WTC11 (cell line): ENCODE measurements at places on chromosomes 6 and 20. TPM values are rescaled to one million over a fixed set of nuclear protein-coding genes. Genes with fewer than 3 reads are reported as not detected.

The RRP36 gene
- 65.6 to 81.0 TPM (median 67.9 TPM) in 3 replicates for total RNA-seq

The DEF6 gene
- 11.3 to 12.8 TPM (median 11.4 TPM) in 3 replicates for total RNA-seq

The CGAS gene
- 5.6 to 6.4 TPM (median 5.7 TPM) in 3 replicates for total RNA-seq

The NINL gene
- total RNA-seq: 34.4 to 36.3 TPM (median 36.0 TPM) in 3 replicates

The OR2B6 gene
- total RNA-seq: not detected in 3 replicates

The MOG gene
- 0.55 to 1.2 TPM (median 0.57 TPM) in 3 replicates for total RNA-seq

The PCSK2 gene
- 0.74 to 1.1 TPM (median 0.98 TPM) in 3 replicates for total RNA-seq

The PLCB1 gene
- 11.3 to 18.5 TPM (median 17.5 TPM) in 3 replicates for total RNA-seq

The RAET1E gene
- total RNA-seq: not detected in 3 replicates

The ZSCAN9 gene
- total RNA-seq: 13.0 to 15.1 TPM (median 14.5 TPM) in 3 replicates

The CFB gene
- total RNA-seq: 1.4 to 2.7 TPM (median 1.4 TPM) in 3 replicates

The CLDN20 gene
- not detected in 3 replicates for total RNA-seq
